ENCODE measurements at places on chromosomes 12 and 14. TPM values are rescaled to one million over a fixed set of nuclear protein-coding genes. Genes with fewer than 3 reads are reported as not detected.

KLRD1 gene
- 0.30 TPM for total RNA-seq

LPAR5 gene
- not detected for total RNA-seq

RIPK3 gene
- not detected for total RNA-seq

NKX2-1 gene
- total RNA-seq = not detected

TMEM119 gene
- total RNA-seq = 2.3 TPM
